Hematopoietic multipotent progenitor cell treated with erythropoietin and hydrocortisone succinate and interleukin-3 and kit ligand, for 8 days (in vitro differentiated cells): ENCODE measurements at places on chromosomes 3 and 15.

DNA sequence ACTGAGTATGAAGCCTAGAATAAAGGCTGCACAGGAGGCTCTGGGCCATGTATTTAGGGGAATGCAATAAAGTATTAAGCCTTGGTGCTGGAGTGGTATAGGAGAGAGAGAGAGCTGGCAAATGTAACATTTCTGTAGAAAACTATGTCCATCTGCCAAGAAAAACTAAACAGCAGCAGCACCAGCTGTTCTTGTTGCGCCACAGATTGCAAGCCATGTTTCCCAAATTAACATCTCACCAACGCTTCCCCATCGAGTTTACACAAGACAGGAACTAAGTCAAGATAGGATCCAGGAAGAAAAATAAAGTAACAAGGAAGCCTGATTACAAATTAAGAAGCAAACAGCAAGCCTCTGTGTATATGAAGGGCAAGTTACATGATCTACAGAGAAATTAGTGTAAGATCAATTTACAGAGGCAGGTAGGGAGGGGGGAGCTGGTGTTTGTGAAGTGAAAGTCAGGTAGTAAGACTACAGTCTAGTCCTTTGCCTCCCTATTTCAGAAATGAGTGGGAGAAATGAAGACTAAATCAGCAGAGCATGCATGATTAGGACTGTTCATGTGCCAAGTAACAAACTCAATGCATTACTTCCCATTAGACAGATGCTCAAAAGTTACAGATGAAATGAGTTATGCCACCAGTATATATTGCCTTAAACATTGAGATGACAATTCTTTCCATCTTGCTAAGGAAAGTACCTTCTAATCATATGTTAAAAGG, 900.5 kb downstream of the EPHA3 start:
- DNase-seq = no peak

GRCh38 chr3:155763870-155764463, 19.1 kb upstream of the PLCH1 start:
- DNase-seq = no peak

- DNase-seq = no peak
Measured at GRCh38 chr3:181570472-181570871, 141.3 kb upstream of the SOX2 start.

DNA sequence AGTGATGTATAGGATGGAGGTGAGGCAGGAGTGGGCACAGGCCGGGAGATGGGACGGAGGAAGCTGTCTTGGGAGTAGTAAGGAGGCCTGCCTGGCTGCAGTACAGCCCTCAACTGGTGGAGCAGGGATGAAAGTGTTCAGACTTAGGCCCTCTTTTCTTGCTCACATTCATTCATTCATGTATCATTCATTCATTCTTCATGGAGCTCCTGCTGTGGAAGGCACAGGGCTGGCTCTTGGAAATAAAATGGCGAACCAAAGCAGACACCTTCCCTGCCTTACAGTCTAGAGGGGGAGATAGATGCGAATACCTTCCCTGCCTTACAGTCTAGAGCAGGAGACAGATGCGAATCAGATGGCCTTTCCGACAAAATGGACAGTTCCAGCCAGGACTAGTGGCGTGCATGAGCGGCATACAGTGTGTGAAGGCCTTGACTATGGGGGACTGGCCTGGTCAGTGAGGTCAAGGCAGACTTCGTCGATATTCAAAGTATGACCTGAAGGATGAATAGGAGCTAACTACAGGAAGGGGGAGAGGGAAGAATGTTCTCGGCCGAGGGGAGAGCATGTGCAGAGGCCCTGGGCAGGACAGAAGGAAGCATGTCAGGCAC, 143.2 kb upstream of the TLE3 start:
- no peak for DNase-seq

GRCh38 chr15:73362900-73363299, 5.9 kb downstream of the HCN4 start:
- no peak for DNase-seq

- no peak for DNase-seq
Measured at GRCh38 chr3:162019817-162020216, 523.2 kb downstream of the OTOL1 start.

- DNase-seq = no peak
Measured at GRCh38 chr3:168802766-168803165, 707.0 kb upstream of the GOLIM4 start.

- DNase-seq = no peak
Measured at GRCh38 chr3:120102232-120102631, 8.0 kb upstream of the GSK3B start.

- no peak for DNase-seq
Measured at GRCh38 chr3:32643354-32643753, 41.6 kb upstream of the CNOT10 start.

GRCh38 chr15:88400591-88401250, 66.5 kb downstream of the MRPL46 start:
- no peak for DNase-seq

GRCh38 chr15:93943586-93943985, 287.8 kb upstream of the MCTP2 start:
- peak; percentile 92 for DNase-seq

DNA sequence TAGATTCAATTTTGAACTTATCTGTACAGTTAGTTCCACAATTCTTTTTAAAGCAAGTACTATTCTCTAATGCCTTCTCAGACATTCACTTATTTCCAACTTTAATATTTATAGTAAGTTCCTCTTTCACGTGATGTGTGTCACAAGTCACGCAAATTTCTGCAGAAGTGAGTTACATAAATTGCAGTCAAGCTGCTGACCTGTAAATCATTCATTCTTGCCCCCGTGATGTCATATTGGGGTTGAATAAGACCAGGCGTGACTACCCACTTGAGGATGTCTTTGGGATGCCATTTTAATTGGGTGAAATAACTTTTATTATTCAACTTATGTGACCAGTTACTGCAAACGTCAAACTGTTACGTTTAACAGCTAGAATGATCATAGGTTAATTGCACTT, 15.1 kb downstream of the PPARG start:
- no peak for DNase-seq

DNA sequence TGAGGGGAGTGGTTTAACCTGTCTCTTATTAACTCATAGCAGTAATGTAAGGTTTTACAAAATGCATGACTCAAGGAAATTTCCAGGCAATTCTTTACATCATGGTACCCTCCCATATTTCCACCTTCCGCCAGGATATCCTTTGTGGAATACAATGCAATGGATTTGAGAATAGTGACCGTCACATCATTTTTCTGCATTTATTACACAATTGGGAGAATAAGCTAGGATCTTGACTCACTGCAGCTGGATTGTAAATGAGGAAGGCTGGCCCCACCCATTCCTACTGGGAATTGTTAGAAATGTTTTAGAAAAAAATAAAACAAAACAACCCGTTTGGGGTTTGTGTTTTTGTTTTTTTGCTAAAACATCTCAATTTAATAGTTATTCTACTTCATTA, 97.4 kb downstream of the IMPG2 start:
- DNase-seq = no peak

GRCh38 chr3:50401978-50402595, 42.8 kb upstream of the TMEM115 start:
- DNase-seq = peak; percentile 47

DNA sequence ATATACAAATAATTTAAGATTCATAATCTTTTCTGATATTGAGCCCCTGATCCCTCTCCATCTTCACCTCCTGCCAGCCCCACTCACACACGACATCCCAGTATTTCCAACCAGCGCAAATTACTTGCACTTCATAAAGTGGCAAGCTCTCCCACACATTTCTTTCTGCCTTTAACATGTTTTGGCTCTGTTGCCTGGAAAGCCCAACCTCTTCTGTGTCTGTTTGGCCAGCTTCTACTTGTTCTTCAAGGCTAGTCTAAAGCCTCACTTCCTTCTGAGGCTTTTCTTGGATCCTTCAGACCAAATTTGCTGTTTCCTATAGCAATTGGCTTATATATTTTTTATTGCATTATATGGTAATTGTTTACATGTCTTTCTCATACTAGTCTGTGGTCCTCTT, 5.1 kb upstream of the TM6SF1 start:
- DNase-seq = no peak

GRCh38 chr15:36682101-36682500, 102.7 kb downstream of the CDIN1 start:
- DNase-seq = no peak

DNA sequence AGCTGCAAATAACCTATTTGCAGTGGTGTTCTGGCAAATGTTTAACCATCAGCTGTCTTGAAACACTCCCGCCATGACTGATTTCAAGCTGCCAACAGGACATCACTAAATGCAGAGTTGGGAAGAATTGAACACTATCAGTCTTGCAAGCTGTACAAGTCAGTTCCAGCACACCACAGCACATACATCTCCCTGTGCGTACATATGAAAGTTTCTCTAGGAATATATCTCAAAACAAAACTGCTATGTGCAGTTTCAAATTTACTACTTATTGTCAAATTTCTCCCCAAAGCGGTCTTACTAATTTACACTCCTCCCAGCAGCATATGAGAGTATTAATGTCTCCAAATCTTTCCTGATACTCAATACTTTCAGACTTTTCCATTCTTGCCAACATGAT, 30.4 kb upstream of the CORO2B start:
- DNase-seq = no peak

DNA sequence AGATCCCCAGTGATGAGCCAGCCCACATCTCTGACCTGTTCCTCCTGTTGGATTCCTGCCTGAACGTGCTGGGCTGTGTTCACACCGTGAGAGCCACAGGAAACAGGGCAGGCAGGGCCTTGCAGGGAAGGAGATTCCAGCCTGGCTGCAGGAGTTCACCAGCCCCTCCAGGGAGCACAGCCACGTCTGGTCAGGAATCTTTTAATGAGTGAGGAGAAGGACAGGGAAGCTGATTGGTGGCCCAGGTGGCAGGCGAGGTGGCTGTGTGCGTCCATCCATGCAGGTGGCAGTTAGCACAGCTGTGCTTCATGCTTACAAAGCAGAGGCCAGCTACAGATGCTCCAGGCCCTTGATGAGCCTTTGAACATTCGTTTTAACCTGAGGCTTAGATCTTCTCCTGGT, 10.5 kb downstream of the LRRK1 start:
- DNase-seq = no peak

DNA sequence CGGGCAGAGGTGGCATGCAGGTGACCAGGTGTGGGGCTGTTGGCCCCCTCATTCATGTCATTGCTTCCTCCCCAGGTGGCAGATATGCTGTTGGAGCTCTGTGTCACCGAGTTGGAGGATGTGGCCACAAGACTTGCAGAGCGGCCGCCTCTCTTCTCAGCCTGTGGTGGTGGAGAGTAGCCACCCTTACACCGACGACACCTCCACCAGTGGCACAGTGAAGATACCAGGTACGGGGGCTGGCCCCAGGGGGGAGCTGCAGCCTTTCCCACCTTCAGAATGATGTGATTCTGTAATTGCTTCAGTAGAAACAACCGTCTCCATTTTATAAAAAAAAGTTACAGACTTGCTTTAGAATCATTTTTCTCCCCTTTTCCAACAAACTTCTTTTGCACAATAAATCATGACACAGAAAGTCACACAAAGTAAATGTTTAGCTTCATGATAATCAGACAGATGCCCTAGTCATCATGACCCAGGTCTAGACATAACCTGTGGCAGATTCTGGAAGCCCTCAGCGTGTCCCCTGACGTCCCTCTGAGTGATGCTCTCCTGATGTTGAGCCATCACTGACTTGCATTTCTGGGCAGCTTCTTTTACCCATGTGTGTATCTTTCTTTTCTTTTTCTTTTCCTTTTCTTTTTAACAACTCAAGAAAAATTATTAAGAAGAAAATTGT, 76.0 kb upstream of the FAN1 start:
- no peak for DNase-seq

- no peak for DNase-seq
Measured at GRCh38 chr3:76638006-76638405, 401.9 kb upstream of the ROBO2 start.
